ENCODE measurements at places on chromosomes 6 and 20.

DNA sequence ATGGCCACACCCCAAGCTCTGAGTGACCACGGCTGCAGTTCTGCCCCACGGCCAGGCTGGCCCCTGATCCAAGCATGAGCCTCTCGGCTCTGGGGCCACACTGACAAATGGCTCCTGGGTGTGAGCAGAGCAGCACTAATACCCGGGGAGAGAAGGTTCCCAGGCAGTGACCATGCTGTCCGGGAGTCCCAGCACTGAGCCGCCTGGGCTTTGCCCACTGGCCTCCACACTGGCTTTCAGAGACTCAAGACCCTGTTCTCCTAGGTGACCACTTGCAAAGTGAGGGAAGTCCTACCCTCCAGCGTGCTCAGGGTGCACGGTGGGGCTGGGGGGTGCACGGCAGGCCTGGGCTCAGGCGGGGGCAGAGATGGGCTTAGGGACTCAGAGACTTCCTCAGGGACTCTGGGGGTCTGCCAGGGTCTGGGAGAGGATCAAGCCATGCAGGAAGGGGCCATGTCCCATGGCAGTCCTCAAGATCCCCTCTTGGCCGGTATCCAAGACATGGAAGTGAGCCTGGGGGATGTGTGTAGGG is 220.2 kb upstream of the RNF24 start:
- no peak for DNase-seq

DNA sequence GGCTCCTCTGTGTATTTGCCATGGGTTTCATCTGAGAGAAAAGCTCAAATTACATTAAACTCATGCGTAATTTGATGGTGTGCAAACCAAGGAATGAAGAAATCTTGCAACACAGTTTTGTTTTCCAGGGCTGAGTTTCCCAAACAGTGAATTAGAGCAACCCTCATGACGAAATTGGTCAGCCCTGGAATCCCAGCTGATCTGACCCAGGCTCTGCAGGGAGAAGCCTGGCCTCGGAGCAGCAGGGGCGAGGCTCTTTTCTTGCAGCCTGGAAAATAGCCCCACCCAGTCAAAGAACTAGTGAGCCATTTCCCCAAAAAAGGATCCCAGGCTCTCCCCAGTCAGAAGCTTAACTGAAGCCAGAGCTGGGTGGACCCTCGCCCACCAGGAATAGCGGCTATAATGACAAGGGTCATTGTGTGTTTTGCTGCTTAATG is 107.3 kb upstream of the SNX9 start:
- DNase-seq = peak; percentile 78

DNA sequence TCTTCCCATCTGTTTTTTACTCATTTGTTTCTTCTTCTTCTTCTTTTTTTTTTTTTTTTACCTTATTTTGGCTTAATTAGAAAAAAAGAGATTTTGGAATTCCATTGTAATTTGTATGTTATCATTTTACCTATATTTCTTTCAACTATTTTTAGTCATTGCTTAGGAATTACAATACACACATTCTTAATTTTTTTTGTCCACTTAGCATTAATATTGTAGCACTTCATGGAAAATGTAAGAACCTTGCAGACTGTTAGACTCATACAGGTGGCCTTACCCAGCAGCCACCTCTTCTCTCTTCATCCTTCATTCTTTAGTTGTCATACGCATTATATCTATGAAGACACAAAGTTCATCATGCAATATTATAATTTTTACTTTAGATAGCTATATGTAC is 5.8 kb upstream of the SLC18B1 start:
- no peak for DNase-seq

DNA sequence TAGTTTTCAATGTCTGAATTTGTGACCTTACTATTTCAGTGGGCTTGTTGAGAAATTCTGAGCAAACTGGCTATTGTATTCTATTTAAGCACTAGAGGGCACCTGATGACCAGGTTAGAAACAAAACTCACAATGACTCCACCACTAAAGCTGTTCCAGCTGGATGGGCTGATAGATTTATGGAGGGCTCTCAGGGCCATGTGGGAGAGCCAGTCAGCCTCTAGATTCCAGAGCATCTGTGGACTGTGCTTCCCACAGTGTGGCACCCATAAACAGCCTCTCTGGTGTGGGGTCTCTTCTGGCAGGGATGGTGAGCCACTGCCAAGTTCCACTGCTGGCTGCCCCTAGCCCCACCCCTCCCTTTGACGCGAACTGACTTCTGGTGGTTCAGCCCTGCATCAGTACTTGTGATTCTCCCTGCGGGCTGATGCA is 29.2 kb downstream of the C6orf58 start:
- no peak for DNase-seq

DNA sequence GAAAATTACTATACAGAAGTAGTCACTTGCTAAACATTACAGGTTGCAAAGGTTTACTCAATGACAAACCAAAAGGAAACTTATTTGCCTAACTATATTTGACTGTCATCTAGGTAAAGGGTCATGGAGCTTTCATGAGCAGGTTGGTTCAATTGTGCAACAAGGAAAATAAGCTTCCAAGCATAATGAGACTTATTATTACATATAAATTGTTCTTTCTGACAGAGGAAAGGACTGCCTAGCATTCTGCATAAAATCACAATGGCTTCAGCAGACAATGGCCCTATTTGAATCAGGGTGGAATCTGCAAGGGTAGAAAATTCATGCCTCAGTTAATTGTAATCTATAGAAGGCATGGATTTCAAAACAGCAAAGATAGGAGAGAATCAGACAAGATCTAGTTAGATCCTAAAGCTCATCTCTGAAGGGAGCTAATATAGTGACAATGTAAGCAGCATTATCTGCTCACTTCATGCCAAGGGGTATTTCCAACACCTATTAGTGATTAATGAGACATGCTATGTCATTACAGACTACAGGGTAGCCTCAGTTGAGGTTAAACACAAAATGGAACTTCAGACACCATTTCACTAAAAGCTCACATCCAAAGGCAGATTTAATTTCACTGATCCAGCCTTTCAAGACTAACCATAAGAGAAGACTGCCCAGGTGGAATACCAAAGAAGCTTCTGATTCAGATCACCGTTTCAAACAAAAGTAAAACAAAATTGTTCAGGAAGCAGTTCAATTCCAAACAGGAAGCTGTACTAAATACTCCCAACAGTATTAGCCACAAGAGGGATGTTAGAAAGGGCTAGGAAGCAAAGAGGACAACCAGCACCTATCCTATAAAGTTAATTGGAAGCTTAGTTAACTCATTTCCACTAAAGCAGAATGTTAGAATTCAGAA is 8.5 kb downstream of the STAU1 start:
- no peak for DNase-seq

DNA sequence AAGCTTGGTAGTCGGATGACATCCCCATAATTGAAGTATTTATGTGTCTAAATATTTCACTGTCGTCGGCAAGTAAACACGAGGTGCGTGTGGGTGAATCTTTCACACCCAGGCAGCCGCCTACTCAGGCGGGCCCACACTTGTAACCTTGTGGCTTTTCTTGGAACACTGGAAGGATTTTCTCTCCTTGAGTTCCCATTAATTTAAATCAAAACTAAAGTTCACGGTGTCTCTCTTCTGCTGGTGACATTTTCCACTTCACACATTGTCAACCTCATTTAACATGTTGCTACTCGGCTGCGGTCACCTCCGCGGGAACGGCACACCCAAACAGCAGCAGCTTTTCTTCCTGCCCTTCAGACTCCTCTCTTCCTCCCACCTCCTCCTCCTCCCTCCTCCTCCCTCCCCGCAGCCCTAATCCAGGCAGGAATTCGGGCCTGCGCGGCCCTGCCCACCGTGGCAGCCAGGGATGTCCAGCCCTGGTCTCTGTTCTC is 336.6 kb downstream of the QKI start:
- no peak for DNase-seq

GRCh38 chr20:19817017-19817416 is 59.0 kb downstream of the RIN2 start:
- DNase-seq = no peak

GRCh38 chr20:46557231-46557956 is 6.9 kb upstream of the OCSTAMP start:
- no peak for DNase-seq

DNA sequence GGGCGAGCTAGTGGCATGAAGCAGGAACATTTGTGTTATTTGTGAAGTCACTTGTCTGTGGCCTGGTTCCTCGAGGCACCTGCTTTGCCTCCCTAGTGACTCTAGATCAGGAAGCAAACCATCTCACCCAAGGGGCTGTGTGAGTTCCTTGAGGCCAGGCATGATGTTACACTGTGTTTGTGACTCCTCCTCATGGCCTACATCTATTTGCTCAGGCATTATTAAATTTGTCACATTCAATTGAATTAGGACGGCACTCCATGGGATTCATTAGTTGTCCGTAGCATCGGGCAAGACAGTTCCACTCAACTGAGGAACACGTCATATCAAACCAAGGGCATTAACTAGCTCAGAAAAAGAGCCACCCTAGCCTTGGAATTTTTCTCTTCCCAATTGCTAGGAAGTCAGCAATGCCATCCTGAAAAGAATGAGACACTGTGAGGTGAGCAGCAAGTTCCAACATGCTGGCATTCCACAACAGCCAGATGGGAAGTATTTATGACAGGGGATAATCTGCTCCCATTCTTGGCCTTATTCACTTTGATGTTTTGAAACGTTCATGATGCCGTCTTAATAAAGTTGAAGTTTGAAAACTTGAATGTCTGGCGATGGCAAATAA is 17.2 kb downstream of the TMEM200A start:
- DNase-seq = no peak

DNA sequence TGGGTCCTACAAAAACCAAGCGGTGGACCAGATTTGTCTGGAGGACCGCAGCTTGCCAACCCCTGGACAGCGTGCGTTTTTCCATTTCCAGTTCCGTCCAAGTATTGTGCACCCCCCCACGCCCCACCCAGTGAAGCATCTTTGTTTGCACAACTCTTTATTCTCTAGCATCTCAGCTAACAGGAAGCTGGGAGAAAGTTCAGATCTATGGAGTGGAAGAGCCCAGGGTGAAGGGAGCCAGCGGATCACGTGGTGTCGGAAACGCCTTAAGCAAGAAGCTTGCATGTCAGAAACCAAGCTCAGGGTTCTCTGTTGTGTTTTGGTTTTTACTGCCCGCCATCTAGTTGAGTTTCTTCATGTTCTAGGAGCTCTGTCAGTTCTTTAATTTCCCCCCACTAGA is 29.9 kb downstream of the ARID1B start:
- DNase-seq = no peak
